ENCODE measurements at places on chromosomes 12 and 14.

DNA sequence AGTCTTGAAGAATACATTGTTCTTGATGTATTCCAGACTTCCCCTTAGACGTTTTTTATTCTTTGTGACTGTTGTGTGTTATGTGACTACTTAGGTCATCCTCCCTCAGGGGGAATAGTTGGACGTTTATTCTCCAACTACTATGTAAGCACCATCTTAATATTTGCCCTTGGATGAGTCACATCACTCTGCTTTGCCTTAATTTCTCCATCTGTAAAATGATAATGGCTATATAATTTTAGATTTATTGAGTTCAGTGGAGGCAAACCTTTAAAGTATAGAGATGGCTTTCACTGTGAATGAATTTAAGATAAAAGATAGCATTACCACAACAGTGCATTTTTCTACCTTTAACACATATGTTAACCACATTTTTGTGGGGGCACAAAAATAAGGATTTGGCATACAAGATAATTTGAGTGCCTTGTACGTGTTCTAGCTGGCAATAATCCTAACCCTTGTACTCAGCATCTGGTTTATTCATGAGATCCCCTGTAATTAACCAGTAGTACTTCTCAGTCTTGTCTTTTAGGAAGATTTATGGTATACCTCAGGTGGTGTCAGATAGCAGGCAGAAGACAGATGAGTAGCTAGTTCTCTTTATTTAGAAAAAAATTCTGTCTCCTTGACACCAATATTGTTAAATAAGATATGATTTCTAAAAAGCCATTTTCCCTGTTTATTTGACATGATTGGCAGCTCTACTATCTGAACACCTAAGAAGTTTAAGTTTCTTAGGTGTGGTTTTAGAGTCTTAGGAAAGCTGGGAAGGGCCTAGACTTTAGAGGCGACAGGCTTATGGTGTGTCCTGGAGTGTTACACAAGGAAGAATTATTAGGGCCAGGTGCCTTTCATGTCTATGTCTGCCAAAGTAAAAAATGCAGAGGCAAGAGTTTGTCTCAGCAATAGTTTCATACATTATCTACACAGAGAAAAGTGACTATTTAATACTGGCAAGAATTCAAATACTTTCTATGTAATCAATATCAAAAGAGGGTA, 152.3 kb downstream of the RAD51B start:
- no peak for DNase-seq

DNA sequence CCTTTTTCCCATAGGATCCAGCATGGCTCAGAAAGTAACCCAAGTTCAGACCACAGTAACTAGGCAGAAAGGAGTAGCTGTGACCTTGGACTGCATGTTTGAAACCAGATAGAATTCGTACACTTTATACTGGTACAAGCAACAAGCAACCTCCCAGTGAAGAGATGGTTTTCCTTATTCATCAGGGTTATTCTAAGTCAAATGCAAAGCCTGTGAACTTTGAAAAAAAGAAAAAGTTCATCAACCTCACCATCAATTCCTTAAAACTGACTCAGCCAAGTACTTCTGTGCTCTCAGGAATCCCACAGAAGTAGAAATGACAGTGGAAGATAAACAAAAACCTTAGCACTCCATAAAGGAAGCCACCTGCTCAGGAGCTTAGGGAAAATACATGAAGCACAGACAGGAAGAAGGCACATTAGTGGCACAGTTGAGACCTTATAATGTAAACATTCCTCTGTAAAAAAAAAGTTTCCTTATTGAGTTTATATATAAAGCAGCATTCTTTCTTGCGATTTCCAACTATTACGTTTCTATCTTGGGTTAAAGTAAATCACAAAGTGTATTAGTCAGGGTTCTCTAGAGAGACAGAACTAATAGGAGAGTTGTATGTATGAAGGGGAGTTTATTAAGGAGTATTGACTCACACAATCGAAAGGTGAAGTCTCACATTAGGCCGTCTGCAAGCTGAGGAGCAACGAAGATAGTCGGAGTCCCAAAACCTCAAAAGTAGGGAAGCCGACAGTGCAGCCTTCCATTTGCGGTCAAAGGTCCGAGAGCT, 398.4 kb downstream of the DAD1 start:
- no peak for DNase-seq

GRCh38 chr12:74945771-74946198, 263.9 kb downstream of the KCNC2 start:
- DNase-seq, result no peak

DNA sequence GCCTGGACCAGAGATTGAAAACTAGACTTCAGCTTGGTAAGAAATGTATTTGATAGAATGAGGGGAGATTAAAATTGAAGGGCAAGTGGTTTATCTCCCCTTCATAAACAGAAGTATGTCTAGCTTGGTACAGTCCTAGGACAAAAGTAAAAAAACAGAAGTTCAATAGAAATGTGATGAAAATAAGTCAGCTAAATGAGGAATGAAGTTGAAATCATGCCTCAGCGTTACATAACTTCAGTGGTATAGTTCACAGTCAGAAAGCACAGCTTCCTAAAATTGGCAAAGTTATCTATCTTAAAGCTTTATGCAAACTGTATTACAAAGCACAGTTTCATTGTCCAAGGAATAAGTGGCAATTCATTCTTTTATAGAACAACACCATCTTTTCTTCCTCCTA, 90.2 kb upstream of the SYT10 start:
- no peak for DNase-seq

- DNase-seq, result no peak
These were observed 91.2 kb downstream of the SLC25A21 start for GRCh38 chr14:37081218-37081617.

- no peak for DNase-seq
These were observed 16.6 kb upstream of the EEA1 start for GRCh38 chr12:92945659-92946220.

DNA sequence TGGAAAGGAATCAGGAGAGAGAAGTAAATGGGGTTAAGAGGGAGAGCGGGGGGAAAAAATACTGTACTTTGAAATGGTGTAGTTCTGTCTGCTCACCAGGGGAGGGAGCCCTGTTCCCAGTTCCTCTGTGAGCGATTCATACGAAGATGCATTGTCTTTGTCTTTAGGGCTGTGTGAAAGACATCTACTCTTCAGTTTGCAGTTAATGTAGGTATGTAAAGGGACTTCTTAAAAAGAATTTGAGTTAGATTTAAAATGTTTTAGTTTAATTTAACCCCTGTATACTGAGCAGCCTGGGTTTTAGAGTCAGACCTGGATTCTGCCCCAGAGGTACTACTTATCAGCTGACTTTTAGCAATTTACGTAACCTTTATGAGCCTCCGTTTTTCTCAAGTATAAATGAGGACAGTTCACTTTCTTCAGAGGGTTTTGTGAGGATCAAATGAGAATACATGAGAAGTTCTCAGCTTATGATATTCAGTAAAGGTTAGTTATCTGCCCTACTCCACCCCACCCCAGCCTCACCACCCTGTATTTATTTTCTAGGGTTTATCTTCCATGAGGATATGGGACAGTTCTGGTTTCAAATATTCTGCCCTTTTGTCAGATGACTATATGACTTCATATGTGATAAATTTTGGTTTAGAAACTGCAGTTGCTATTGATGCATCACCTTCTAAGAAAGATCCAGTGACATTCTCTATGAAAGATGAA, 82.5 kb upstream of the EVL start:
- peak; percentile 47 for DNase-seq

All from stimulated activated CD4-positive, alpha-beta T cell treated with anti-CD3 and anti-CD28 coated beads, Interleukin-15, amount 100 ng/mL, for 48 hours (primary cell).